ENCODE measurements at places on chromosomes 7 and 10. TPM values are rescaled to one million over a fixed set of nuclear protein-coding genes. Genes with fewer than 3 reads are reported as not detected.

DNA sequence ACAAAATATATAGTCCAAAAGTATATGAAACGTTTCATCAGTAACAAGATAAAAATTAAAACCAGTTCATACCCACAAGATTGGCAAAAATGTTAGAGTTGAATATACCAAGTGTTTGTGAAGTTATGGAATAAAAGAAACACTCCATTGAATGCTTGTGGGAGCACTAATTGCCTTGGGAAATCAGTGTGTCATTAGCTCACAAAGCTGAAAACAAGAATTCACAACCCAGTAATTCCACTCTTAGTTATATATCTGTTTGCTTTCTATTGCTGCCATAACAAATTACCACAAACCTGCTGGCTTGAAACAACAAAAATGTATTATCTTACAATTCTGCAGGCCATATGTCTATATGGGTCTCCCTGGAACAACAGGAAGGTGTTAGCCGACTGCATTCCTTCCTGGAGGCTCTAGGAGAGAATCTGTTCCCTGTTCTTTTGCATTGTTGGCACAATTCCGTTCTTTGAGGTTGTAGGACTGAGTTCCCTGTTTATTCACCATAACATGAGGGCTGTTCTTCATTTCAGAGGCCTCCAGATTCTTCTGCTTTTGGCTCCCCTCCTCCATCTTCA lies 45.7 kb downstream of the SEM1 start:
- DNase-seq, result no peak

DNA sequence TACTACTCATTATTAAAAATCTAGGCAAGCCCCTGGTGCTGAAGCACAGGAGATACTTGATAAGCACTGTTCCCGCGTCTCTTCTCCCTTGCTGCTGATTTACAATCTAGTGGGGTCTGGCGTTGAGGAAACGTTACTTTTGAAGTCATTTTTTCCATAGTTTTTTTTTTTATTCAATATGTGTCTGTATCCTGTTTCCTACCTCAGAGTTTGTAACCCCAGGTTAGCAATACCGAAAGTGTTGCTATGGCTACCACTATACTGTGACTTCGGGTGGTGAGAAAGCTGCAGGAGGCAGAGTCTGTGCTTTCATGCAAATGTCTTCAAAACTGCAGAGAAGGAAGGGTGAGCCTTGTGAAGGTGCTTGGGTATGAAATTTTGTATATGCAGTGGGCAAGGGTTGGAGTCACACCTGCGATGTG lies 458.8 kb upstream of the GHITM start:
- DNase-seq, result no peak

DNA sequence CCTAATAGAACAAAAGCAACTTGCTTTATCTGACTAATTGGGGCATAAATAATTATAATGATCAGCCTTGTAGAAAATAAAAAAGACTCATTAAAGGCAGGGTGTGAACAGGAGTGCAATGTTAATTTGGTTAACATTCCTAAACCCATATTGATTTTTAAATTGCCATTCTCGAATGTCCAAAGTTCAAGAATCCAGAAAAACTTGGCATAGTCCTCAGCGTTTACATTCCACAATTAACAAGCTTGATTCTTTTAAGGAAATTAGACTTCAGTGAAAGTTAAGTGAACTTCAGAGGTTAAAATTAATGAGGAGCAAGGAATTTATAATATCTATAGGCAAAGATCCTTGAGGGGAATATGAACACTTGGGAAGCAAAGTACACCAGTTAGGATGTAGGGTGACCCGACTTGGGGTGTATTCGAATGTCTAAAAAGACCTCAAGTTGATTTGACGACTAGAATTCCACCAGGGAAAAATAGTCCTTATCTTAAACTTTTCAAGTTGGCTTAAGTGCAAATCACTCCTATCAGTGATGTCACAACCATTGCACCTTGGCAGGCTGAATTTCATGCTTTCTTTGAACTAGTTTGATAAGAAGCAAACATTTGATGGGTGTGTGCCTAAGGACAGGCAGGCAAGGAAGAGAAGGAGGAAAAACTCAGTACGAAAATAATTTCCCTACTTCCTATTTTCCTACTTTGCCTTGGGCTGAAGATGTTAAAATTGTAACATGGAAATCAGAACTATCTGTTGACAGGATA lies 830.4 kb upstream of the COBL start:
- DNase-seq, result no peak

- DNase-seq, result no peak
These were observed 144.7 kb upstream of the LYZL2 start for GRCh38 chr10:30774261-30774660.

DNA sequence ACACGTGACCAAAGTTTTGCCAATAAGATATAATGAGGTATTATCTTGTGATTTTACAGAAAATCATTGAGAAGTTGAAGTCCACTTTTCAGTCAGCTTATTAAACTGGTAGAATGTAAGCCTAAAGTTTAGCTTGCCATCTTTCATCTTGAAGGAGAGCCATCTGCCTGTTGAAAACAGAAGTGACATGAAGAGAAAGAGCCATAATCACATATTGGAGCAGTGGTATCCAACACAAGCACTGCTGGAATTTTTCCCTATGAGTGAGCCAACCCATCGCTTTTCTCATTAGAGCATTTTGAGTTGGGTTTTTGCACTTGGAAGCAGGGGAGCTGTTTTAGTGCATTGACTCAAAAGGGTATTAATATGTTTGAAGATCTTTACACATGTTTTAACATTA lies 117.6 kb upstream of the FERD3L start:
- no peak for DNase-seq

The POM121L12 gene
- polyA plus RNA-seq, result not detected

DNA sequence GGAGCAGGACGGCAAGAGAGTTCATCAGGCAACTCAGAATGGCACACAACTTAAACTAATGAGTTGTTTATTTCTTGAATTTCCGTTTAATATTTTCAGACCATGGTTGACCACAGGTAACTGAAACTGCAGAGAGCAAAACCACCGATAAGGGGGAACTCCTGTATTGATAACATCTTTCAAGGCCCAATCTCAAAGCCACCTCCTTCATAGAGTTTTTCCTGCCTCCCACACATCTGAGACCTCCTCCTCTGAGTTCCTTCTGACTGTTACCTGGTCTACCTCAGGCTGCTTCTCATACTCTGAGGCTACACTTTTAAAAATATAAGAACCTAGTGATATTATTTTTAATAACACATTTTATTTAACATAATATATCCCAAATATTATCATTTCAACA lies 341.5 kb upstream of the NPVF start:
- no peak for DNase-seq

GRCh38 chr10:43731486-43731885 lies 82.8 kb upstream of the ZNF32 start:
- no peak for DNase-seq

- DNase-seq, result no peak
These were observed 46.7 kb downstream of the BMPR1A start for GRCh38 chr10:86803156-86803555.

- DNase-seq, result no peak
These were observed 17.7 kb downstream of the ZNF277 start for GRCh38 chr7:112224186-112224585.

- no peak for DNase-seq
These were observed 21.1 kb downstream of the PLAU start for GRCh38 chr10:73931767-73932619.

- DNase-seq, result no peak
These were observed 1.3 kb downstream of the TFR2 start for GRCh38 chr7:100639995-100640516.

- DNase-seq, result no peak
These were observed 83.4 kb upstream of the SEMA3E start for GRCh38 chr7:83732305-83732704.

Measured in IMR-90 (cell line).